ENCODE measurements at places on chromosomes 7 and 10.

GRCh38 chr7:76155938-76156337, 45.8 kb upstream of the SRRM3 start:
- no peak for DNase-seq

DNA sequence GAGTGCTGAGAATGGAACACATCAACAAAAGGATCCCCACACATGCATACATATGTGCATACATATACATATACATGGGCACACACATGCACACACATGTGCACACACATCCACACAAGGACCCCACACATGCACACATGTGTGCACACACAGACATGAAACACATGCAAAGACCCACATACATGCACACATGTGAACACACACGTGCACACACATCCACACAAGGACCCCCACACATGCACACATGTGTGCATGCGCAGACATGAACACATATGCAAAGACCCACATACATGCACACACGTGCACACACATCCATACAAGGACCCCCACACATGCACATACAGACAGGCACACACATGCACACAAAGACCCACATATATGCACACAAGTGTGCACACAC, 104.4 kb upstream of the ADARB2 start:
- DNase-seq: no peak

GRCh38 chr10:104234934-104235333, 2.8 kb upstream of the CFAP43 start:
- no peak for DNase-seq

- no peak for DNase-seq
These were observed 35.5 kb downstream of the RAB19 start for GRCh38 chr7:140439359-140439758.

GRCh38 chr7:95427166-95427565, 7.7 kb downstream of the PON2 start:
- DNase-seq: no peak

GRCh38 chr7:99827040-99827778, 604 bp upstream of the CYP3A43 start:
- DNase-seq: peak; percentile 55

DNA sequence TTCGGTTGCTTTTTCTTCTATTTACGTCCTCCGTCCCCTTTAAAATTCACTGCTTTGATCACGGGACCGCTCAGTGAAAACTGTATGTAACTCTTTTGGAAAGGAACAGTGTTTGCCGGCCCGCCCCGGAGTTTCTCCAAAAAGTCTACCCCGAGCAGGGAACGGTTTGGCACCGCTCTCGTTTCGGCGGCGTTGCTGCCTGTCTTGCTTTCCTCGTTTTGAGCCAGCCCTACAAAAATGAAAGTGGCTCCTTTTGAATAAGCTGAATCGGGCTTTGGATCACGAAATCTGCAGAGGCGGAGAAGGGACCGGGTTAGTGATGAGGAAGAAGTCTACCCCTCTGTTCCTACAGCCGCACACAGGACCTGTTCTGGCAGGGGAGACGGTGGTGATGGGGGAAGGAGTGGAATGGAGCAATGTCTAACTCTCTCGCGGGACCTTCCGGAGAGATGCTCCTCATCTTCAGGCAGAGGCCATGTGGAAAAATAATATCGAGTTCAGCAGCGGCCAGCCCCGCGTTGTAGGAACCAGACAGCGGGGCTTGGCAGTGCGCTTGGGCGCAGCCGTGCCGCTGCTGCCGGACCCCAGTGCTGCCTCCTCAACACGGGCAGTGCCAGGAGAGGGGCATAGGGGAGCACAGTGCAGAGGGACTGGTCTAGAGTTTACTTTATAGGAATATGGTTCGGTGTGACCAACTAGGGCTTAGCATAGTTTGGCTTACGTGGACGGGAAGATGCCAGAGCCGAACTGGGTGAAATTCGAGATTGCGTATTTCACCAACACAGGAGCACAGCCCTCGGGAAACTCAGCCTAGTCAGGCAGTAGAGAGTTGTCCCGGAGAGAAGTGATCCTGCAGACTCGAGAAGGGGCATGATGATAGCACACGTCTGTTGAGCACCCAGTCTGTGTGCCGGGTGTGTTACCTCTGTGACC, 1.4 kb downstream of the HTRA1 start:
- DNase-seq: no peak

DNA sequence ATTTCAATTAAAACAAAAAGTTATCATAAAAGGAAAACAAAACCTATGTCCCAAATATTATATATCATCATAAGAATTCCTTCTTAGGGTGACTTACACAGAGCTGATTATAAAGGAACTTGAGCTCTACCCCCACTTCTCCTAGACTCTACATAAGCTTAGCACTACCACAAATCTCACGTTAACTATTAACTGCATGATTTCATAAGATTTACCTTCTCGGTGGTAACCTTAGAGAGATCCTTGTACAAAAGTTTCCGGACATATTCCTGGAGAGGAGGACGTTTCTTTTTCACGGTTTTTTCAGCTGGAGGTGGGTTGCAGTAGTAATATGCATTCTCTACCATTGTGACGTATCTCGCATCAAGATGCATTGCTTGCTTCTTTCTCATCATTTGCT, 83.7 kb downstream of the UPF2 start:
- DNase-seq: peak; percentile 18

- DNase-seq: no peak
These were observed 3.4 kb downstream of the LRRC27 start for GRCh38 chr10:132335189-132336063.

- no peak for DNase-seq
These were observed 48.0 kb upstream of the DAGLB start for GRCh38 chr7:6495597-6496262.

DNA sequence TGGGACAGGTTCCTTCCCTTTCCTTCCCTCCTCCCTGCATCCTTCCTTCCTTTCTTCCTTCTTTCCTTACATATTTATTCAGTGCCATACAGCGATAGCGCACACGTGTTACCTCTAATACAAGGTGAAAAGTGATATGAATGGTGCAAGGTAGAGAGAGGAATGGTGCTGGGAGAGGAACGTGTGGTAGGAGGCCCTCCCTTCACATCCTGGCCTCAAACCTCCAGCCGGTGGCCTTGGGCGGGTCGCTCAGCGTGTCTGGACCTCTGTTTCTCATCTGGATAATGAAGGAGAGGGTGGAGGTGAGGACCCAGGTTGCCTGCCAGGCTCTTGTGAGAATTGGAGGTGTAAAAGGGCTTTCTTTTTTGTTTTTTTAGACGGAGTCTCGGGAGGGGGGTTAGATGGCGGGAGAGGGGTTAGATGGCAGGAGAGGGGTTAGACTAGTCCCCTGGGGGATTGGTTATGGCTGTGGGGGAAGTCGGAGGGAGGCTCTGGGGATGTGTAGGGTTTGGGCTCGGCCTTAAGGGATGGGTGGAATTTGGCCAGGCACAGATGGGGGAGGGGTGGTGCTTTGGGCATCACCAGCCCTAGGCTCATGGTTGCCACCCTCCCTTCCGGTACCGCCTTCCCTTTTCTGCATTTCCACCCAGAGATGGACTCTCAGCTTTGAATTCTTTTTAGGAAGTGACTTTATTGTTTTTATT, 14.9 kb downstream of the CHST3 start:
- no peak for DNase-seq

GRCh38 chr10:63591600-63592379, 70.6 kb downstream of the REEP3 start:
- DNase-seq: no peak

GRCh38 chr10:78553792-78554191, 515.0 kb upstream of the ZMIZ1 start:
- no peak for DNase-seq

- DNase-seq: no peak
These were observed 24.3 kb downstream of the KIF5B start for GRCh38 chr10:32031920-32032319.

GRCh38 chr10:118107541-118107940, 60.8 kb upstream of the RAB11FIP2 start:
- no peak for DNase-seq

- DNase-seq: no peak
These were observed 50.4 kb upstream of the WDR11 start for GRCh38 chr10:120800528-120801323.

DNA sequence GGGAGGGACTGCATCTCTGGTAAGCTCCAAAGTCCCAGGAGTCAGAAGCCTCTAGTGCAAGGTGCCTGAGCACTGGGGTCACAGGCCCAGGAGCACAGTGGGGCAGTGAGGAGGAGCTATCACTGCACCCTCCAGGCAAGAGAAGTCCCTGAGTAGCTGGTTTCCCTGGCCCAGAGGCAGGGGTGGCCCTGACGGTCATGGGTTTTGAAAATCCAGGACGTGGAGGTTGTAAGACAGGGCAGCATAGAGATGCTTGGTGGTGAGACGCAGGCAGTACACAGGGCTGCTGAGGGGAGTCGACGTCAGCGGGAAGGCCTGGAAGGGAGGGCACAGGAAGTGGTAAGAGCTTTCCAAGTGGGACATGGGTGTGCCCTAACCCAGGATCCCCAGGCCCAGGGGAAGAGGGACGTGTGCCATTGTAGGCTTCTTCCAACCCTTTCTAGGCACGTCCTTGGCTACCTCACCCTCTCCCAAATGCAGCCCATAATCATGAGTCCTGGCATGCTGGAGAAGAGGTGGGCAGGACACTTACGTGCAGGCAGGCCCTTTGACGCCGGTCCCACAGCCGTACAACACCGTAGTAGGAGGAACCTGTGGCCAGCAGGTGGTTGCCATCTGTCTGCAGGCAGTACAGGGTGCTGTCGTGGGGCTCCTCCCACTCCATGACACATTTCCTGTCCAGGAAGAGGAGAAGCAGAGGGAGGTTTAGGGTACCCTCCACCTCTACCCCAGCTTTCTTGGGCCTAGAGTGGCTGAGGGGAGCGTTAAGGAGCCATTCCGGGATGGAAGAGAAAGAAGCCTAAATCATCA, 23.2 kb downstream of the DPCD start:
- no peak for DNase-seq

DNA sequence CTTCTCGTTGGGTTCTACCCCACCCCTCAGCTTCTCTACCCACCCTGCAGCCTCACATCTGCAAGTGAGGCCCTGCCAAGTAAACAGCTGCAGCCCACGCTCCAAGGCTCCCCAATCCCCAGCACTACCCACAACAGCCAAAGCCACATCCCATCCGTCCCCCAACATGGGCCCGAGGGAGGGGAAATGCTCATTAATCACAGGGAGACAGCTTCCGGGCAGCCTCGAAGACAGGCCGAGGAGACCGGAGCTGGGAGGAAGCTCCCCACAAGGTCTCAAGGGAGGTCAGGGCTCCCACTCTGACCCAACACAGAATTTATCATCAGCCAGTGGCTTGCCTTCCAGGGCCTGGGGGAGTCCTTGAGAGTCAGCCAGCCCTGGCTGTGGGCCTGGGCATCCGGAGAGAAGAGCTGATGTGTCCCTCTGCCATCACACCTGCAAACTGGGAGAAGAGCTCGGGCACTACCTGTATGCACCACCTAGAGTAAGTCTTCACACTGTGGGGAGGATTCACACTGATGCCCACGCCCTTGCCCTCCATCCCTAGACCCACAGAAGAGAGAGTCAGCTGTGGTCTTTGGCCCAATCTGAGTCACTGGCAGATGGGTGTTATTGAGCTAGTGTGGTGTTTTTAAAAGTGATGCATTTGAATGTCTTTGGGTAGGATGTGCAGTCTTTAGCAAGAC, 115.5 kb upstream of the ZMIZ1 start:
- DNase-seq: no peak

DNA sequence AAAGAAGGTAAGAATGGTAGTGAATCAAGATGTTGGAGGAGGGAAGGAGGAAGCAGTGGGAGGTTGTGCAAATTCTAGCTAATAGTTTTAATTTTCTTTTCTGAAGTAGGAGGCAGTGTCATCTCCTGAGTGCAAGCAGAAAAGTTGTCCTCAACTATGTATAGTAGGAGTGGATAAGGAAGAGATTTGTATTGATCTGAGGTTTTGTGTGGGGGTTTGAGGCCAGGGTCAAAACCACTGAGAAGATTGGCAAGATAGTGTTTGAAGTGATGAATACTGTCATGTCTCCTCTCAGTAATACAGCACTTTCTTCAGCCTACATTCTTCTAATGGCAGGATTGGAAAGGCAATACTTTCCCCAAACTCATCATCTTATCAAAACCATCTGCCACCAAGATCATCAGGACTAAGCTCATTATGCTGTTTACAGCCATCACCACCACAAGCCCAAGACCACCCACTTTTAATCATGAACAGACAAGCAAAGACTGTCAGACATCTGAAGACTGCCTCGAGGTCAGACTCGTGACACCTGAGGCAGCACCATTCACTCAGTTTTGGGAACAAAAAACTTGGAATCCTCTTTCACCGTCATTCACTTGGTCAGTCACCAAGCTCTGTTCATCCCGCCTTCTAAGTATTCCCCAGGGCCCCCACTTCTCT, 1.5 kb upstream of the MIOS start:
- DNase-seq: no peak

GRCh38 chr7:132191418-132191817, 384.9 kb downstream of the PLXNA4 start:
- DNase-seq: no peak

DNA sequence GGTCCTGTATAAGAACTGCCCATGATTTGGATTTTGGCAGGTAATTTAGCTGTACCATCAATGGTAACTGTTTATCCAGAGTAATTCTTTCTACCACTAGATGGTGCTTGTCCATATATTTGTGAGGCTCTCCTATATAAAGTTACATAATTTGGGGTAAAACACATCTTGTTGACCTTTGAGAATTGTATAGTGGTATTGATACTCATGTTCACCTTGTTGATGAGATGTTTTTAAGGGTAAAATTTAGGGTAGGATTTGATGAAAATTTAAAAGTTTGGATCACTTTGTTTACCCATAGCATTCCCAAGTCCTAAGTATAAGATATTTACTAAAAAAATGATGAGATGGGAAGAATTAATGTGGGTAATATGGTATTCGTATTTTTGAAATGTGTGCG, 31.6 kb downstream of the ST7 start:
- peak; percentile 11 for DNase-seq

DNA sequence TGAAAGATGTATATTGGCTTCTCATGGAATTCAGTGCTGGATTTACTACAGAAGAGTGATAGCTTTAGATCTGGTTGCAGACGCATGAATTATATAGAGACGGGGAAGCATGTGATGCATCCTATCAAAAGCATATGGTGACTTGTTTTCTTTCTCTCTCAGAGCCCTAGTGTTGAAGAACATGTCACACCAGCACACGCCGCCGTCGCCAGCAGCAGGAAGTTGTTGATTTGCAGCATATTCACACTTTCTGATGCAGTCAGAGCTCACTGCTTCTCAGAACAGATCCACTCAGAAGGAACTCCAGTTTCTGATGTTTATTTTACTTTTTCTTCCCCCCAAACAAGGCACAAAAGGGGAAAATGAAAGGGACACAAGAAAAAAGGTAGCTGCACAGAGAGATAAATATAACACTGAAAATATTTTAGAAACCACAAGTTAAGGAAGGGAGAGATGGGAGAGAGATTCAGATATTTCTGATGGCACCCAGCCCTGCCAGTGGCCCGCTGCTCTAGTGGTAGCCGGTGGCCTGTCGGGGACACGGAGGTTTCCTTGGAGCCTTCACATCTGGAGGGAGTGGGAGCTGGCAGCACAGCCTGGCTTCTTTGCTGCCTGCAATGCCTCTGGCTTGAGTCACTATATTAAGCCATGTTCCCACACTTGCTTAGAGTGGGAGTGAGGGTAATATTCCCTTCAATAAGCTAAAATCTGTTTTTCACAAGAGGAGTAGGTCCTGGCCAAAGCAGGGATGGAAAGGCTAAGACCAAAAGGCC, 123.2 kb downstream of the NRP1 start:
- no peak for DNase-seq
